Lower lobe of right lung (tissue), 2 donors: ENCODE measurements at places on chromosomes 5 and 9.

- DNase-seq: no peak
Observed at GRCh38 chr9:98594546-98595160, 114.1 kb downstream of the GABBR2 start.

GRCh38 chr5:52684051-52684450 is 103.7 kb upstream of the ITGA1 start:
- no peak for DNase-seq

- DNase-seq: no peak
Observed at GRCh38 chr5:73444499-73445438, 3.8 kb downstream of the FOXD1 start.

GRCh38 chr5:137119321-137119720 is 379.8 kb downstream of the SPOCK1 start:
- no peak for DNase-seq

DNA sequence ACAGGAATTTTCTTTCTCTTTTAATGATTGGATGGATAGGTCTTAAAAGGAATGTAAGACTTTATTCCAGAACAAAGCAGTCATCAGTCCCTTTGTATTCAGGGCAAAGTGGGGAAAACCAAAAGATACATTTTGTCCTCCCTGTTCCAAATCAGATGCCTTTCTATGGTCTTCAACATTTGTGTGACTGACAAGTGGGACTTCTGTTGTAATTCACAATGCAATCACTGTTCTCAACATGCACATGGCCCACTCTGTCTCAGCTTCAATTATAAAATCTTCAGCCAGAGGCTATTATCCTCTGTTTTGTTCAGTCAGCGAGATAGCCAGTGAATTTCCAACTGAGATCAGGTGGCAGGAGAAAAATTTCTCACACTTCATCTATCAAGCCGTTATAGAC is 95.5 kb upstream of the ERBIN start:
- DNase-seq: no peak

DNA sequence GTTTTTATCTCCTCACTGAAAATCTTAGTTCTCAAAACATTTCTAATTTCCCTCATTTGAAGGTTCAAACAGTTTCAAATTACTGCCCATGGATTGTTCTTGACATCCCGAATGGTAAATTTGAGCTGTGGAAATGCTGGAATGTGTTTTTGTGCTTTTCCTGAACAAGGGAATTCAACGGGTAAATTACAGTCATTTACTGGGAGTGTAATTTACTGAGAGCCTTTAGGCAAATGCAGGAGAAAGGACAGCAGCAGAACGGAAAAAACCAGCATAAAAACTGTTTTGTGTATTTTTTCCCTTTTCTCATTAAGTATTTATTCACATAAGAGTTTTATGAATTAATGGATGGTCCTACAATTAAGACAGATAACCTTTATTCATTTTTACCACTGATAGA is 139.2 kb downstream of the PBX3 start:
- no peak for DNase-seq

- no peak for DNase-seq
Observed at GRCh38 chr5:122262103-122262502, 49.9 kb upstream of the SNCAIP start.

GRCh38 chr5:172505845-172506244 is 51.5 kb upstream of the SH3PXD2B start:
- no peak for DNase-seq
